ENCODE measurements at places on chromosomes 13 and 19.

DNA sequence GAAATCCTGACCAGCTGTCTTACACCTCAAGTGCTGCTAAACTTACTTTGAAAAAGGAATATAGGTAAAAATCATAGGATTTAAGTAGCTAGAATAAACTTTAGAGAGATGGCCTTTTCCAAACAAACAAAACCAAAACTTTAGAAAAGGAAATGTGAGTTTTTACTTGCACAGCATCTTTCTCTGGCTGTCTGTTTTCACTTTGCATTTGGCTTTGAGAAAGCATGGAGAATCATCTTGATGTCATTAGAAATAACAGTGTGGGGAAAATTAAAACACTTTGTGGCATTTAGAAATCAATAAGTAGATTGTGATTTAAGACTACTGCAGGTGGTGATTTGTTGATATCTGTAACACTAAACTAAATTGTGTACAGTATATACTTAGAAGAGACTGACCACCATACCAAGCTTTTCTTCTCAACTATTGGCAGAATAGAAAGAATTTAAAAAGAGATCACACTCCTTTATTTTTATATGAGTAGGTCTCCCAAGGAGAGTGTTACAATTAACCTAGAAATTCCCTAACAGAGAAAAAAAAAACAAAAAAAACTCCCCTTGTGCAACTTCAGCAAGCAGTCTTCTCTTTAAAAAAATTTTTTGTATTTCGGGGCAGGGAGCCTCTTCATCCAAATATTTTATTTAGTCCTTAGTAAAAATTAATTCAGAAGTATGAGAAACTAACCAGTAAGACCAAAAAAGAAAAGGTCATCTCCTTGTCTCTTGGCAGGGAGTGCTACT is 6.1 kb downstream of the WDFY2 start:
- DNase-seq, result no peak

- no peak for DNase-seq
Observed at GRCh38 chr19:29880498-29881081, 61.4 kb upstream of the URI1 start.

GRCh38 chr13:97259798-97260714 is 37.9 kb downstream of the MBNL2 start:
- no peak for DNase-seq

- DNase-seq, result no peak
Observed at GRCh38 chr19:5023128-5023571, 54.2 kb downstream of the KDM4B start.

GRCh38 chr19:47653856-47654255 is 44.9 kb downstream of the BICRA start:
- no peak for DNase-seq

- DNase-seq, result no peak
Observed at GRCh38 chr13:29143847-29144246, 323.7 kb downstream of the MTUS2 start.

DNA sequence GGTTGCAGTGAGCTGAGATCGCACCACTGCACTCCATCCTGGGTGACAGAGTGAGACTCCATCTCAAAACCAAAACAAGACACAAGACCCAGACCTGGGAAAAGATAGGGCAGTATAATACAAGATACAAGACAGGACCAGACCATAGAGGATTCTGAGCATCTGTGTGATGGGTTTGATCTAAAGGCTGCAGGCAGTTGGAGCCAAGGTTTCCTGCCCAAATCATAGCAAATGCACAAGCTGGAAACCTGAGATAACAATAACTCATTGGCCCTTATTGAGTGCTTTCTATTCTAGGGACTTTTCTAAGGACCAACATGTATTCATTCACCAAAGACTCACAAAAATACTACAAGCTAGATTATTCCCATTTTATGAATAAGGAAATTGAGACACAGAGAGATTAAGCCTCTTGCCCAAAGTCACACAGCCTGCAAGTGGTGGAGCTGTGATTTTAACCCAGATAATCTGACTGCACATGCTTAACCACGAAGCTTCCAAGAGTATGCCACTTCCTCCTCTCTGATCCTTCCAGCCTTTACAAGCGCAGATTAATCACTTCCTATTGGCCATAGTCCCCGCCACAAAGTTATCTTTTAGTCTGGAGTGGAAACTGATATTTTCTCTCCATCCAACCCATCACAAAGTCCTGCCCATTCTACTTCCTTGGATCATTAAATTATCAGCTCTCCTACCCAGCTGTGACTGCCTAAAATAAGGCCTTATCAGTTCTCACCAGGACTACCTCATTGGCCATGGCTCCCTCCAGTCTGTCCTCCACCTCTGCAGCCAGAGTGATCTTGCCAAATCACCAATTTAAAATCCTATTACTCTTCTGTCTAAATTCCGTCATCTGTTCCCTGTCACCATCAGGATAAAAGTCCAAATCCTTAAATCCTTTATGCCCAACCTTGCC is 147.2 kb downstream of the FLT1 start:
- no peak for DNase-seq

DNA sequence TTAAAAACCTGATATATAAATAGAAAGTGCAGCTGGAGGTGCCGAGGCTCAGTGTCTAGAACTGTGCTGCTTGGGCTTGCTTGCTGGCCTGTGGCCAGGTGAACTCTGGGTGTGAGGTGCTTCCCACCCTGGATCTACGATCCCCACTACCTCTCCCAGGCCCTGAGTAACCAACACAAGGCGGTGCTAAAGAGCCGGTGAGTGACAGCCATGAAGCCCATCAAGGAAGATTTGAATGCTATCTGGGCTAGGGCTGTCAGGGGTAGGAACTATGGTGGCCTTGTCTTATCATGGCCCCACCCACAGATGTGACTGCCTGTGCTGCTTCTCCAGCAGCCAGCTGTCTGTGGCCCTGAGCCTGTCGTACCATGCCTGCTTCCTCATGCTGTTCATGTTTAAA is 25.6 kb upstream of the ZNF91 start:
- no peak for DNase-seq

DNA sequence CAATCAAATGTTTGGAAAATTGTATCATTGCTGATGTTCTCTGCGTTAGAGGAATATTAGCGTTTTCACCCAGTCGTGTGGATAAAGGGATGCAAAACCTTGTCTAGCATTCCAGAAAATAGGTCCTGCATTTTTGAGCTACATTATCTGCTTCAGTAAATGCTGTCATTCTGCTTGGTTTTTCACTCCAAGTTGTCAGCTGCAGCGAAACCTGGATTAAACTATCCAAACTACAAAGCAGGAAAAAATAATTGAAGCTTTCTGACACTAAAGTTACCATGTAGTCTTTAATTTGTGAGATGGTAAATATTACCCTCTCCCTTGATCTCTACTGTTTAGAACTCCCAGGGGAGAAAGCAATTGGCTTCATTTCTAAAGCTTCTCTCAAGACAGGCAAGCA is 1795.5 kb upstream of the PRR20A start:
- no peak for DNase-seq

GRCh38 chr13:37640499-37640898 is 41.9 kb upstream of the POSTN start:
- DNase-seq, result no peak

GRCh38 chr13:38618336-38618735 is 68.5 kb upstream of the FREM2 start:
- no peak for DNase-seq

- DNase-seq, result no peak
Observed at GRCh38 chr19:10797541-10798256, 38.3 kb downstream of the TMED1 start.

GRCh38 chr13:98353750-98354149 is 176.7 kb upstream of the RNF113B start:
- DNase-seq, result no peak

DNA sequence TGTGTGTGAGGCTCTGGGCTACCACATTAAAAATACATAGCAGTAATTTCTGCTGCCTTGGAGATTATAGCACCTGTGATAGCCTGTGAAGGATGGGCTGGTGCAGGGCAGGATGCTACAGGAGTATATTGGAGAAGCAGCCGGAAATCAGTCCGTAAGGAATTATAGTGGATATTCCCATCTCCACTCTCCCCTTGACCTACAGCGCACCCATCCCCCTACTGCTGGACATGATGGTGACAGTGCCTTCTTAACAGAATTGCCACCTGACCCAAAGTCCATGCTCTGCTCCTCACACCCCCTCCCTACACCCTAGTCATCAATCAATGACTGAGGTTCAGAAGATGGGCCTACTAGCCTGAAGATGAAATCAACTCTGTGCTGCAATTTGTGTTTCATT is 376.0 kb downstream of the GPC5 start:
- DNase-seq, result no peak

- DNase-seq, result no peak
Observed at GRCh38 chr19:45834970-45835369, 19.9 kb upstream of the RSPH6A start.

DNA sequence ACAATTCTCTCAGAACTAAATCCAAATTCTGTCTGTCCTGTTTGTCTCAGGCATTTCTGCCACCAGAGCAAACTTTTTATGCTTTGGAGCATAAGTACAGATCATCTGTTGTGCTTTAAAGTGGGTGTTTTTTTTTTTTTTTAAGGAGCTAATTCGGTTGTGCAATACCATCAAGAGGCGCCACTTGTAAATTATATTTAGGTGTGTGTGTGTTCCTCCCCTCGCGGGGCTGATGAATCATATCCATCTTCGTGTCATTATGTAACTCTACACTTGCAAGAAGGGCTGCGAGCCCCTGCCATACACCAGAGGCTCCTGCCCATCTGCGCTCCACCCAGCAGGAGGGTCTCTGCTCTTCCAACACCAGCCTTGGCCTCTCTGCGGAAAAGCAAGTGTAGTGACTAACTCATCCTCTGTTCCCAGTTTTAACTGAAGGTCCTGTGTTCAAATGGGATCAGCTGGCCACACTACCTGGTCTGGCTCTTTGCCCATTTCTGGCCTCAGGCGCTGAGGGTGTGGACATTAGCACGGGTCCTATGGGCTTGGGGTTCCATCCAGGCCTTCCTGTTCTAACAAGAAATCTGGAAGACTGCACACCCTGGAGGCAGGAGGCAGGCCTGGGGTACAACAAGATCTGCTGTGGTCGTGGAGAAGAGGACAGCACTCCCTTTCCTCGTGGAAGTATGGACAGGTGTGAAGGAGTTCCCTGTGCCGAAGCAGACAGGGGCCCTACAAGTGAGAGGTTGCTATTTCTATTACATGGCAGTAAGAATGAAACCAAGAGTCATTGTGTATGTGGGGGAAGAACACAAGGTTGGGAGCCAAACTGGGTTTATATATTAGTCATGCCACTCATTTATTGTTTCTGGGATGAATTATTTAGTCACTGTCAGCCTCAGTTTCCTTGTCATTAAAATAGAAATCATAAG is 96.1 kb upstream of the MBNL2 start:
- DNase-seq, result no peak

- DNase-seq, result peak; percentile 52
Observed at GRCh38 chr13:29472332-29472961, 123.0 kb downstream of the SLC7A1 start.

GRCh38 chr19:4360081-4360569 is 16.8 kb downstream of the MPND start:
- DNase-seq, result no peak

GRCh38 chr19:17104679-17105078 is 29.1 kb downstream of the MYO9B start:
- DNase-seq, result no peak

DNA sequence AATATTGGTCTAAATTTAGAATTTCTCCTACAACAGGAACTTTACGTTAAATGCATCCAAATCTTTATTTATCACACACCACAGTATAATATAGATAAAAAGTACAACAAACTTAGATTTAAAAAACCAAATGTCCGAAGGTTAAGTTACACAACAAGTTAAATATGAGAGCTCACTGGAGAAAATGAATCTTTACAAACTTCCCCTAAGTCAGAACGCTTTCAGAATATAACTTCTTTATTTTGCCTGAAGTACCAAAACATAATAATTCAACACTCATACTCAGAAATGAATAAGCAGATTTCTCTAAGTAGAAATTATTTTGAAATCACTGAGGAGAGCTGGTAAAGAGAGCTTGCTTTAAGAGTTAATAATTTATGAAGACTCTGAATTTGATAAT is 33.8 kb downstream of the TSC22D1 start:
- no peak for DNase-seq

GRCh38 chr19:15292847-15293582 is 39.3 kb downstream of the BRD4 start:
- peak; percentile 49 for DNase-seq

DNA sequence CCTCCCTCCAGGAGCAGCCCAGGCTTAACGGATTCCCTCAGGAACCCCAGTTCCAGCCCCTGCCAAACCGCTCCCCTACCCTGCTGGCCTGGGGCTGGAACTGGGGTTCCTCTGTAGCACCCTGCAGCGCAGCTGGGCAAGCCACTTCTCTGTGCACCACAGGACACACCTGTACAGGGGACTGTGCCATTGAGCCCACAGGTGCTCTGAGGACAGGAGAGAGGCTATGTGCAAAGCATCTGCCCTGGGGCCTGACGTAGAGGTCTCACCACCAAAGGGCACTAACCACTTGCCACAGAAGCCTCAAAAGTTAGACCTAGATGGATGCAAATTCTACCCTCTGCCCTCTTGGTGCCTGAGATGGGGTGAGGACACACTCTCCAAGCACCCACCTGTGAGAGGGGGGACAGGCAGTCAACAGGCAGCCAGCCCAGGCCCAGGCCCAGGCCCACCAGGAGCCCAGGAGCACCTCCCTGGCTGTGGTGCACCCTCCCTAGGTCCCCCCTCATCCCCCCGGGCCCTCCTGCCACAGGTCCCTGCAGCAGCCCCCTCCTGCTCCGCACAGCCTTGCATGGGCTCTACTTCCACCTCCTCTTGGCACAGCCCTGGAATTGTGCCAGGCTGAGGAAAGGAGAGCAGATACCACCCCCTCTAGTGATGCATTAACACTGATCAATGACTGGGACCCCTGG is 27.6 kb upstream of the SLC35E1 start:
- DNase-seq, result no peak

DNA sequence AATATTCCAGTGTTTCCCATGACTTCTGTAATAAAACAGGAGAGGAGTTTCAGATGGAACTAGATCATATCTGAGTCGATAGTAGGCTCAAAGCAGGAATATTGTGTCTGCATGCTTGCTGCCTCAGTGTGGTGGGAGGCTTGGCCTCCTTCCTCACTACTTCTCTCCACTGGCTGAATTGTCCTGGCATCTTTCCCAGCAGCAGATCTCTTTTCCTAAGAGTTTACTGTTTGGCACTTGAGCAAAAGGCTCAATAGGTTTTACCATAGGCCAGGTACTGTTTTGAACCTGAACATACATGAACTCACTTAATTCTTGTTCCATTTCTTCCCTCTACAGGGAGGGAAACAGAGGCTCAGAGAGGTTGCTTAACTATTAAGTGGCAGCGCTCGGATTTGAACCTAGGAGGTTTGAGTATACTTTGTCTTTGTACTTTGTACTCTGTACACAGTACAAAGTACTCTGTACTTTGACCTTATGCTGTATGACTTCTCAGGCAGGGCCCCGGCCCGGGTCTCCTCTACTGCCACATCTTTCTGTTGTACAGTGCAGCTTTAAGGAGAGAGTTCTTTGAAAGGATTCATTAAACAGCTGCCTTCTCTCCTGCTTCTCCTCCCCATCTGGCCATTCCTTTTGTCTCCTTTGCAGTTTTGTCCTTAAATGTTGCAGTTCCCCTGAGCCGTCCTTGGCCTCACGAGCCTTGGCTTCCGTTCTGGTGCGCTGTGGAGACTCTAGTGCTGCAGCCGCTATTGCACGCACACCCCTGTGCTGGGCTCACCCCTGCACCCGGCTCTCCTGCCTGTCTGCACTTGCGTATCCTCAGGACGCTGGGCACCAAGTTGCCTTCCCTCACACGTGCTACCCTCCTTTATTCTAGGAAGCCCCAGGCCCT is 8.1 kb downstream of the B3GLCT start:
- peak; percentile 74 for DNase-seq
